ENCODE measurements at places on chromosomes 12 and 14.

GRCh38 chr14:105427936-105428485 is 8.4 kb downstream of the MTA1 start:
- DNase-seq: no peak

- DNase-seq: peak; percentile 36
These were observed 25.2 kb upstream of the TSPAN8 start for GRCh38 chr12:71183018-71183417.

GRCh38 chr14:75101491-75101890 is 25.4 kb downstream of the NEK9 start:
- no peak for DNase-seq

- no peak for DNase-seq
These were observed 51.0 kb upstream of the PRB2 start for GRCh38 chr12:11446372-11446771.

GRCh38 chr14:59771577-59771976 is 99.0 kb downstream of the RTN1 start:
- no peak for DNase-seq

DNA sequence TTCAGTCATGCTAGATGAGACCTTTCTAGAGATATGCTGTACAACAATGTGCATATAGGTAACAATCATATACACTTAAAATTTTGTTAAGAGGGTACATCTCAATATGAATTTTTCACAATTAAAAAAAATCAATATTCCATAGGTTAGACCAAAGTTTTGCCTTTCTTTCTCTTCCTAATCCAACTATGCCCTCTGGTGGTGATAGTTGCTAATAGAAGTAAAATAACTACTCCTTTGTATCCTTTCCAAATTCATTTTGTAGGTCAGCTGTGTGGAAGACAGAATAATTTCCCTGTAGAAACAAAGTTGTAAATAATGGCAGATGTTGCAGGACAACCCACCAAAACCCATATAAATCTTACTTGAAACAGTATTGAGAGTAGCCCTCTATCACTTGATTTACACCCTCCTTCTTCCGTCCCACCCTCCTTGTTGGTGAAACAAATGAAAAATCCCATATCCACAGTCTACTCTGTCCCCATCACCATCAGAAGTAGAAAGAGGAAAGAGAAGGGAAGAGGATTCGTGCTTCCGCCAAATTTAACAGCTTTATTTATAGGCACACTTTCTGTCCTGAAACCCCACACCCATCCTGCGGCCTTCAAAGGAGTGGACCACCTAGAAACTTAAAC is 34.2 kb upstream of the KICS2 start:
- no peak for DNase-seq

DNA sequence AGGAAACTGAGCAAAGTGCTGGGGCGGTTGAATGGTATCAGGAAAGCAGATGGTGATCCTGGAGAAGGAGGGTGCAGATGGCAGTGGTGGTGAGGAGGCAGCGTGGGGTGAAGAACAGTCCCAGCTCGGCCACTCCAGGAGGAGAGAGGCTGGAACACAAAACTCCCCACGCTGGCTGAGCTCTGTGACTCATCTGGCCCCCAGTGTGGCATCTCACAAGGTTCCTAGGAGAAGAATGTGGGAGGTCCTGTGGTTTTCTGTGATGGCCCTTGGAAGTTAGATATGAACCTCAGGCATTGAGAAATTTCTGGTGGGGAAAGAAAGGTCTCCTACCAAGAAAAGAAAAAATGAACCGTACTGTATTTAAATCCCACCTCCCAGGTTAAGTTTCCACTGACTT is 8.0 kb upstream of the NRXN3 start:
- DNase-seq: no peak

GRCh38 chr14:44846232-44846824 is 115.4 kb downstream of the KLHL28 start:
- DNase-seq: no peak

GRCh38 chr12:53676656-53677015 is 753 bp upstream of the ATP5MC2 start:
- no peak for DNase-seq

DNA sequence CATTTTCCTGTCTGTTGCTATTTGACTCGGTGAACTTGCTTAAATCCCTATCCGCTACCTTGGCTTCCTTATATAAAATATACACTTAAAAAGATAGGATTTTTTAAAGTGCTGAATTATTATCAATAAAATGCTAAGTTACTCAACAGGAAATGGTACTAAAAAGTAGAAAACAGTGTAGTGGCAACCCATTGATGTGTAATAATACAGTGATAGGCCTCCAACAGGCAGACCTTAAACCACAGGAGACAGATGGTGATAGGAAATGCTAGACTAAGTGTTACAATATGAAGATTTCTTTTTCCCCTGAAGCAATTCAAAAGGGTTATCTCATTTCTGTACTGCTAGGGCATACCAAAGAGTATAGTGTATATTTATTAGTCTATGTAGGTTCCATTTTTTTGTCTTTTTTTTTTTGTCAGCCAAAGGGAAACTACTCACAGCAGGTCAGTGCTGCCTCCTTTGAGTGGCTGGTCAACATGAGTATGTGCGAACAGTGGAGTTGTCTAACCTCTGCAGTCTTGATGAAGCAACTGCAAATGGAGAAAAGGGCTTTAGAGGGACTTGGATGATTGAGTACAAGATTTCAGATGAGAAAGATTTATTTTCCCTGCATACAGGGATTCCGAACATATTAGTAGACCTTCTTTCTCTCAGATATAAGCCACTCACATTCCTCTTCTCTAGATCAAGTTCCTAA is 183.8 kb downstream of the ACSS3 start:
- no peak for DNase-seq

DNA sequence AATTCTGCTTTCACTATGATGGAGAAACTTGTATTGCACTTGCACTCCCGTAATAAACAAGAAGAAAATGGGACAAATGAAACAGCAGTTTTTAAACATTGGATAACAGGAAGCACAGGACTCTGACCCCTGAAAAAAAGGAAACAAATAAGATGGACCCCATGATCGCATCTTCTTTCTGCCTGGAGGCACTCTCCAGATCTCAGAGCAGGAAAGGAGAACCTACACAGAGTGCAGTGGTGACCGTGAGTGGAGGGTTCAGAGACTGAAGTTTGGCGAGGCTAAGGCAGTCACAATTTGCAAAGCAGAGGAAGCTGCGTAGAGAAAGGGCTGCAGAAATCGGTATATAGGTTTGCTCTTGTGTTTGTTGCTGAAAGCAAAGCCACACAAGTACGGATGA is 6.1 kb upstream of the FGF6 start:
- DNase-seq: no peak

DNA sequence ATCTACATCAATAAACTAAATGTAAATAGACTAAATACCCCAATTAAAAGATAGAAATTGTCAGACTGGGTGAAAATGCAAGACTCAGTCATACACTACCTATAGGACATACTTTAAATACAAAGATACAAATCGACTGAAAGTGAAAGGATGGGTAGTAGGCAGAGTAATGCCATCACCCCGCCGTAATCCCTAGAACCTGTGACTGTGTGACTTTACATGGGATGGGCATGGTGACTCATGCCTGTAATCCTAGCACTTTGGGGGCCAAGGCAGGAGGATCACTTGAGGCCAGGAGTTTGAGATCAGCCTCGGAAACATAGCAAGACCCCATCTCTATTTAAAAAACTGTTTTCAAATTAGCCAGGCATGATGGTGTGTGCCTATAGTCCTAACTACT is 2.6 kb upstream of the EVL start:
- DNase-seq: no peak

DNA sequence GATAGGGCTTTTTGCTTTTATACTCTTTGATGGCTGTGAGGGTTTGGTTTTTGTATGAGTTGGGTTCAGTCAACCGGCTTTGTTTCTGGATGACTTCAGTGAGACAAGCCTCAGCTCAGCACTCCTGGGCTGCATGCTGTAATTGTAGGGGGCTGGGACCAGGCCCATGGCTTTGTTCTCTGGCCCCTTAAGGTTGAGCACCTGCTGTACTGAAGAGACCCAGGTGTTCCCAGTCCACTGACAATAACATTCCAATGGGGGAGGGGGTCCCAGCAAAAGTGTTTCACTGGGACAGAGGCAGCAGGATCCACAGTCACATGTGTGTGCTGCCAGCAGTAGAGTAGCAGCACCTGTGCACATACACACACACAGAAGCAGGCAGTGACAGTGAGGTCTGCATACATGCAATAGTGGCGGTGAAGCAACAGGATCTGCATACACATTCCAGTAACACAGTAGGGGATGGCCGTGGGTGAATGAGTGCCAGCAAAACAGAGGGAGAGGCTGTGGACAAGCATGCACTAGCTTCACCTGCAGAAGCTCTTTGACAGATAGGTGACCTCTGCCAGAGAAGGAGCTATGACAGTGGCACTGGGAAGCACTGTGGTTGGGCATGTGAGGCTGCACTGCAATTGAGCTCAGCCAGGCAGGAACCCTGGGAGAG is 240.4 kb downstream of the ASCL1 start:
- no peak for DNase-seq

- DNase-seq: no peak
These were observed 288.9 kb upstream of the CCDC196 start for GRCh38 chr14:66197276-66197675.

GRCh38 chr14:34913619-34914018 is 38.5 kb upstream of the BAZ1A start:
- no peak for DNase-seq

DNA sequence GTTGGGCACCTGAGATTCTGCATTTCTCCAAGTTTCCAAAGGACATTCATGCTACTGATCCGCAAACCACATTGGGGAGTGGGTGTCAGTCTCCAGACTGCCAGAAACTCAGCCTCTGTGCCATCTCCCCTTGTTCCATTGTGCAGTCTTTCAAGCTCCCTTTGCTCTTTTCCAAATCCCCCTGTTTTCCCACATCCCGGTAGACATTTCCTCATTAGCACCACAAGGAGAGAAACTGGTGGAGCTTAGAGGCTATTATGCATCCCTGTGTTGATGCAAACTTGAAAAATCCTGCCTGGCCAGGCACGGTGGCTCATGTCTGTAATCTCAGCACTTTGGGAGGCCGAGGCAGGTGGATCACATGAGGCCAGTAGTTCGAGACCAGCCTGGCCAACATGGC is 10.7 kb downstream of the CCDC63 start:
- no peak for DNase-seq

DNA sequence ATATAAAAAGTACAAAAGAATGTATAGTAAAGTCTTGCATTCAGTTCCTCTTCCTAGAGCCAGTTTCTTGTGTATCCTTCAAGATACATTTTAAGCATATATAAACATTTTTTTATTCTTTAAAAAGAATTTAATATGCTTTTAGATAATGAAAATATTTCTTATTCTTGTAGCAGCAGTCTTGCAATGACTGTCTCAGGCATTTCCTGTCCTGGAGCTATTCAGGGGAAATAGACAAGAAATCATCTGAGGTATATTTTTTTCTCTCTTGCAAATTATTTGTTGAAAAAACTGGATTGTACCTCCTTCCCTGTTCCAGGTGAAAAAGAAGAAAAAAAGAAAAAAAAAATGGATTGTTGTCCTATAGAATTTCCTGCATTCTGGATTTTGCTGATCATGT is 17.0 kb upstream of the ERBB3 start:
- no peak for DNase-seq

- DNase-seq: no peak
These were observed 60.1 kb downstream of the SUSD6 start for GRCh38 chr14:69671365-69672030.

GRCh38 chr12:108832730-108833354 is 24.5 kb downstream of the SSH1 start:
- DNase-seq: no peak

DNA sequence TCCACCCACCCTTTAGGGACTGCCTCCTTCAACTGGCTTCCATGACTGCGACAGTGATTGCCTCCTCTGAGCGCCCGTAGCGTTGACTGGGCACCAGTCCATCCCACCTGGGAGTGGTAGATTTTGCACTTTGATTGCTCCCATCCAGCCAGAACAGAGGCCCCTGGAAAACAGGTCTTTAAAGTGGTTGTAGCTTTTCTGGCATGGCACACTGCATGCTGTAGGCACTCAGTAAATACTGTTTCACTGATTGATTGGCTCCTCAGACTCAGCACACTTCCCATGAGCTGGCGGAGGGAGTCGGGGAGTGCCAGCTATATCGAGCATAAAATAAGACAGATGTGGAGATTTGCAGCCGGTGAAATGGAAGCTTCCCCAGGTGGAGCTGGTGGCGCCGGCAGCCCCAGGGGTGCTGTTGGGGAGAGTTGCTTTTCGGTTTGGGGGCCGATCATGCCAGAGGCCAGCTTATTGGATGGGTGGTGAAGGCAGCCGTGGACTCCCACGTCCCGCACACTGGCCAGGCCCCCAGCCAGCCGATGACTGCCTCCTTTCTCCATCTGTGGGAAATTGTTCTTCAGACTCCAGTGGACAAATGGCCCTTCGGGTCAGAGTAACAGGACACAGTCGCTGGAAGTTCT is 200.2 kb downstream of the TSPAN9 start:
- DNase-seq: no peak

- DNase-seq: no peak
These were observed 495.4 kb downstream of the TMEM121 start for GRCh38 chr14:106021832-106022231.

GRCh38 chr14:63288853-63289252 is 29.9 kb downstream of the GPHB5 start:
- DNase-seq: no peak

DNA sequence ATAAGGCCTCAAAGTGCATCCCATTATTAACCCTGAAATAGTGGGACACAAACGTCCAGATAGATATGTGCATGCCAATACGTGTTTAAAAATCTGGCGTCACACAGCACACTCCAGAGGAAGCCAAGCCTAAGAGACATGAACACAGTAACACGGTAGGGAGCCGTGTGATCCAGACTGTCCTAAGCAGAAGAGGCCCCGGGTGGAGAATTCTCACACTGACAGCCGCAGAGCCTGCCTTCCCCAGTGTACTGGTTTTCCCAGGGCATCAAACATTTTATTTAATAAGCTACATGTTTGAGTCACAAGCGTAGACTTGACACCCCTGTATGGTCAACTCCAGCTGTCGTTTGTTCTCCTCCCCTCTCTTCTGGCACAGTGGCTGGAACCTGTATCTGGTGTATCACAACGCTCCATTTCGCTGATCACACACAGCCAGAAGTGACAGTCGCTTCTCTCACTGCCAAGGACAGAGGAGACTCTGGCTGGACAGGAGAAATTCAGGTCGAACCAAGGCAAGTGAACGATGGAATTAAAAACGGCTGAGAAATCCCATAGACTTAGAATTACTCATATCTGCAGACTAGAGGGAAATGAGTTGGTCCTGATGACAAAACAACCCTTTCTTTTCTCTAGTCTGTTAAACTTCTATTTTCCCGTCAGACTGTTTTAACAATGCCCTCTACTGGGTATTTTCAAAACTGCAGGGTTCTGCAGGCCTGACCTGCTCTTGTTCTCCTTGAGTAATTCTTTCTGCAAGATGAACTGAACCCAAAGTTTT is 359.9 kb downstream of the RGS6 start:
- no peak for DNase-seq

- DNase-seq: no peak
These were observed 18.8 kb upstream of the RAP1B start for GRCh38 chr12:68591734-68592418.

- DNase-seq: no peak
These were observed 5.6 kb downstream of the DACT1 start for GRCh38 chr14:58643366-58643765.
